Panc1 (cell line): ENCODE measurements at places on chromosomes 4 and X. TPM values are rescaled to one million over a fixed set of nuclear protein-coding genes. Genes with fewer than 3 reads are reported as not detected.

GRCh38 chrX:81259020-81259713 lies 57.3 kb downstream of the SH3BGRL start:
- H3K27me3 ChIP-seq, result no peaks in the 10 kb centered on the region
- H3K4me3 ChIP-seq, result no peak overlapping the region
- no peaks in the 10 kb centered on the region for H3K4me1 ChIP-seq
- no peak overlapping the region for H3K27ac ChIP-seq
- H3K36me3 ChIP-seq, result no peaks in the 10 kb centered on the region

Gene FRG2
- not detected for total RNA-seq

- no peak overlapping the region for H3K27ac ChIP-seq
- no peaks in the 10 kb centered on the region for H3K4me1 ChIP-seq
- H3K4me3 ChIP-seq, result no peak overlapping the region
- H3K36me3 ChIP-seq, result no peaks in the 10 kb centered on the region
These were observed 139.3 kb downstream of the RNF150 start for GRCh38 chr4:140994015-140994414.

- no peaks in the 10 kb centered on the region; the same call in 1 of the 2 replicates for H3K27me3 ChIP-seq
- H3K4me3 ChIP-seq, result no peak overlapping the region
- DNase-seq, result no peak
- H3K36me3 ChIP-seq, result no peaks in the 10 kb centered on the region
- H3K4me1 ChIP-seq, result no peaks in the 10 kb centered on the region
These were observed 134.3 kb downstream of the TEX11 start for GRCh38 chrX:70774223-70774622.
